NCI-H187 treated with DMSO at 0.1 percent for 48 hours (cell line): ENCODE measurements at places on chromosomes 7 and 10.

GRCh38 chr7:99005776-99006175 lies 127.4 kb downstream of the TRRAP start:
- DNase-seq: no peak

- DNase-seq: no peak
These were observed 2.5 kb downstream of the GSTO1 start for GRCh38 chr10:104257235-104257634.

GRCh38 chr10:117790179-117790578 lies 247.6 kb downstream of the EMX2 start:
- no peak for DNase-seq

- no peak for DNase-seq
These were observed 67.1 kb downstream of the IKZF1 start for GRCh38 chr7:50371551-50372021.

GRCh38 chr7:108375668-108376067 lies 80.6 kb downstream of the NRCAM start:
- DNase-seq: no peak

DNA sequence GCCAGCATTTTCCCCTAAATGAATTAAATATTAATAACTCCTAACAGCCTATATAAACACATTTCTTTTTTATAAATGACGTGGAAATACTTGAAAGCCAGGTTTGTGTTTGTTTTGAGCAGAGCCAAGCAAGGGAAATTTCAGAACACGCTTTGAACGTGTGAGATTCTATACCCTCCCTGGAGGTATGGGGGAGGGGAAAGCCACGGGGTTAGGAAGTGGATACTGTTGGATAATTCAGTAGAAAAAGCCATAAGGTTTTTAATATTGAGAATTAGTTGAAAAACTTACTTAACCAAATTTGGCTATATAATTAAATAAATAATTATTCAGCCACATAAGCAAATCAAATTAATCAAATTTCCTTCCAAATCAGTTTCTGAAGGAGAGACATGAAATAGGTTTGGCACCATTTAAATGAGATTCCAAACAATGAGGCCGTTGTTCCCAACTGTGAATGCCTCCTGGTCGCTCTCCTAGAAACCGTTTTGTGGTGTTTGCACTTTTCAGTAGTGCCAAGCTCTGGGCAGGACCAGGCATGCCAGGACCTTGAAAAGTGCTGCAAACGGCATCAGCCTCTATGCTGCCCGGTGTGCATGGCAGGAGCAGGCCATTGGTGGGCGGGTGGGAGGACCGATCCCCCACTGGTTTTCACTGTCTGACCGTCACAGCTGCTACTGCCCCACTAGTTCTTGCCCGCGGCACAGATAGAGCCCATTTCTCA lies 88.1 kb downstream of the SEPTIN14 start:
- DNase-seq: no peak

GRCh38 chr10:3469639-3470020 lies 297.0 kb upstream of the PITRM1 start:
- no peak for DNase-seq

- no peak for DNase-seq
These were observed 235.1 kb downstream of the FOXP2 start for GRCh38 chr7:114649689-114650088.

DNA sequence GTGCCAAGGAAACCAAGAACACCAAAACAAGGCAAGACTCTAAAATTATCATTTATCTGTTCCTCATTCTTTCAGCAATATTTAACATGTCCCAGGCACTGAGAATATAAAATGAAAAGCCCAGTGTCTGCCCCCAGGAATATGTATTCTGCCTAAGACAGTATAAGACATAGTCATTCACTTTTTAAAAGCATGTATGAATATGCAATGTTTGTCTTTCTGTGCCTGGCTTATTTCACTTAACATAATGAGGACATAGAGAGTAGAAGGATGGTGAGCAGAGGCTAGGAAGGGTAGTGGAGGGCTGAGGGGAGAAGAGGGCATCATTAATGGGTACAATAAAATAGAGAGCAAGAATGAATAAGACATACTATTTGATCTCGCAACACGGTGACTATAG lies 44.6 kb upstream of the BET1 start:
- DNase-seq: no peak

- no peak for DNase-seq
These were observed 129.1 kb downstream of the LRRC4 start for GRCh38 chr7:127901895-127902703.

GRCh38 chr7:145411066-145411465 lies 575.2 kb upstream of the TPK1 start:
- DNase-seq: no peak

- no peak for DNase-seq
These were observed 201.5 kb downstream of the CDK14 start for GRCh38 chr7:90797596-90797995.

DNA sequence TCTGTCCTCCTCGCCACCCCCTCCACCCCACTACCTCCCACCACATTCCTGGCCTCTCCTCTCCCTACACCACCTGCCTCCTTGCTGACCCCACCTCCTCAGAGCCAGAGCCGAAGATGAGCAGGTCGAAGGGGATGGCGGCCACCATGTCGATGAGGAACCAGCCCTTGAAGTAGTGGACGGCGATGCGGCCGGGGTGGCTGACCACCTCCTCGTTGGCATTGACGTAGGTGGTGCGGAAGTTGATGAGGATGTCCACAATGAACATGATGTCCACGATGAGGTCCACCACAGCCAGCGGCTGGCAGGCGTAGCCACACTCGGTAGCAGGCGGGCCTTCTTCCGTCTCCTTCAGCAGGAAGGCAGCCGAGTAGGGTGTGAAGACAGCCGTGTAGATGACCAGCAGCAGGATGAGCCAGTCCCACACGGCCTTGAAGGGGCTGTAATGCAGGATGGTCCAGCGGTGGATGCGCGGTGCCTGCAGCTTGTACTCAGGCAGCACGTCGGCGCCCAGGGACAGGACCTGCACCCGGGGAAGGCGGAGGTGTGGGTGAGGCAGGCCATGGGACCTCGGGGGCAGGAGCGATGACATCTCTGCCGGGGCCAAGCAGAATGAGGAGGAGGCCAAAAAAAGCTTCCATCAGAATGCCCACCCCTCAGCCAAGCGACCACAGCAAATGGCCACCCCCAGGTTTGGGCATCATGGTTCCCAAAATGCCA lies 25.6 kb downstream of the KCNH2 start:
- no peak for DNase-seq

DNA sequence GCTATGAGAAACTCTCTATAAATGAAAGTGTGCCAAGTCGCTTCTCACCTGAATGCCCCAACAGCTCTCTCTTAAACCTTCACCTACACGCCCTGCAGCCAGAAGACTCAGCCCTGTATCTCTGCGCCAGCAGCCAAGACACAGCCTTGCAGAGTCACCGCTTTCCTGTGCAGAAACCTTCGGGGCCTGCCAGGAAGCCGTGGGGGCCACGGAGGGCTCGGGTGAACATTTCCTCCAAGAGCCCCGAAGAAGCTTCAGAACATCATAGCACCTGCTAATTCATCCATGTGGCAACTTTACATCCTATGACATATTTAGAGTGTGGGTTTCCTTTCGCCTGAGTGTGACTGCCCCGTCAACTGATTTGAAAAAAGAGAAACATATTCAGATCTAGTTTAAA lies 55.7 kb upstream of the PRSS58 start:
- no peak for DNase-seq

- no peak for DNase-seq
These were observed 83.9 kb downstream of the CADPS2 start for GRCh38 chr7:122802301-122802751.

- no peak for DNase-seq
These were observed 43.7 kb upstream of the PRKAR1B start for GRCh38 chr7:770741-771166.

- DNase-seq: no peak
These were observed 21.9 kb upstream of the ACSL5 start for GRCh38 chr10:112352044-112352443.

- no peak for DNase-seq
These were observed 89.2 kb downstream of the ZMIZ1 start for GRCh38 chr10:79158004-79158340.

DNA sequence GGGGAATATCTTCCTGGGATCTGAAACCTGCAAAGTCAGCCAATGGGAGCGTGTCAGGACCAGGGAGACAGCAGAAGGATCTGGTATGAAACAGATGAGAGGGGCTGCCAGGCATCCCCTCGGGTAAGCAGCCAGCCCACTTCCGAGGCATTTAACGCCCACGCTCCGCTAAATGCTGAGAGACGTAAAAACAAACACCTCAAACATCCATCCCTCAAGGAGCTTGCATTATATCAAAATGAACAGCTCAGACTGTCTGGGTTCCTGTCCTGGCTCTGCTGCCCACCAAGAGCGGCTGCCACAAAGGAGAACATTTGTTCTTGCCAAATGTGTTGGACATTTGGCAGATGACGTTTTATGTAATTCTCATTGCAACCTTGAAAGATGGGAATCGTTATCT lies 7.0 kb upstream of the SERPINE1 start:
- DNase-seq: no peak
